ENCODE measurements at places on chromosomes 6 and 20.

GRCh38 chr6:259316-259715, 33.0 kb upstream of the DUSP22 start:
- DNase-seq, result no peak

DNA sequence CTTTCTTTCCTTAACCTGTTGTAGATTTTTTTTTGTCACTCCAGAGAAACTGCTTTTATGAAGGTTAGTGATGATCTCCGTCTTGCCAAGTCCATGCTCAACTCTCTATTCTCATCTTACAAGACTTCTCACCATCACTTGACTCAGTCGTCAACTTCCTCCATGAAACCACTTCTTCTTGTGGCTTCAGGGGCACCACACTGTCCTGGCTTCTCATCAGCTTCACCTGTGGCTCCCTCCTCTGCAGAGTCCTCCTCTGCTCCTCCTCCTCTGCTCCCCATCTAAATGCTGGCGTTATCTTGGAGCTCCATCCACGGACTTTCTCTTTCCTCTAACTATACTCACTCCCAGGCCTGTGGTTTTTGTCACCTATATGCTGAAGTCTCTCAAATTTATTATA, 187.5 kb downstream of the BACH2 start:
- DNase-seq, result no peak

GRCh38 chr6:31356946-31357466, at the start of gene HLA-B:
TSS of gene HLA-B (minus strand) at chr6:31357179. CDS start at chr6:31357158, 21 bp downstream.
- no peak for DNase-seq

DNA sequence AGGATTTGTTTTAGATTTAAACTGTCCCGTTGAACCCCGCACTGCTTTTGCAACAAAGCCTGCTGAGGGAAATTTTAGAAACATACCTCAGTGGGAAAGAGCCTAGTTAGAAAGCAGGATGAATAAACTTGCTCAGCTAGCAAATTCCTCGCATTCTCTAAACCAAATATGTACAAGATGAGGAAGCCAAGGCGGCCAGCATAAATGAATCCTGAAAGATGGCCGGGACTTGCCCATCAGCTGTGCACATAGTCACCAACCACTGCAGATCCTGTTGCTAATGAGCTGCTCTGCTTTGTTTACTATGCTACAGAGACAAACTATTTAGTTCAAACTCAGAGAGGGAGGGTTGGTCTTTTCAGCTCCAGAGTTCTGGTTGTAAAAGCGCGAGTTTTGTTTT, 49.0 kb downstream of the TMEM170B start:
- DNase-seq, result no peak

DNA sequence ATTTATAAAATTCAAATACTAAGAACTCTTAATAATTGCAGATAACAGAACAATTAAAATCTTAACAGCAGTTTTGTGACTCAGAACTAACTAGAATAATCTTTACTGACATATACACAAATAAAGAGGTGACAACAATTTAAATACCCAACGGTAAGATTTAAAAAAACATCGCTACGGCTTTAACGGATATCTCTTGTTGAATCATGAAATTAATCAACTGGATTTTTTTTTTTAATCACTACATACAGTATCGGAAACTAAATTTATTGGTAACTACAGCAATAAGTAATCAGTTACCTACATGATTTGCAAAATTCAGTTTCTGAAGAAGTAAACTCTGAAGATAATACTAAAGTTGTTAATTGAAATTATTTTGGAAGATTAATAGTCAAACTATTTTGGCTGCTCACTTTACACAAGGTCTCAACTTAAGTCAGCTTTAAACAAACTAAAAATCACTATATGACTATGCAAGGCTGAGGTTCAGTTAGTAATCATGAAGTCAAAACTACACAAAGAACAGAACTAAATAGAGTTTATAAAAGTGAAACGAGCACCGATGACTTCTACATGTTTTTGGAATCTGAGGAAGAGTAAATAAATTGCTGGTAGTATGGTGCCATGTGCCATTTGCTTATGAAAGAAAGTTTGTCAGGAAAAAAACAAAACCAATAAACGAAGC, 128.8 kb downstream of the HUS1B start:
- DNase-seq, result no peak

DNA sequence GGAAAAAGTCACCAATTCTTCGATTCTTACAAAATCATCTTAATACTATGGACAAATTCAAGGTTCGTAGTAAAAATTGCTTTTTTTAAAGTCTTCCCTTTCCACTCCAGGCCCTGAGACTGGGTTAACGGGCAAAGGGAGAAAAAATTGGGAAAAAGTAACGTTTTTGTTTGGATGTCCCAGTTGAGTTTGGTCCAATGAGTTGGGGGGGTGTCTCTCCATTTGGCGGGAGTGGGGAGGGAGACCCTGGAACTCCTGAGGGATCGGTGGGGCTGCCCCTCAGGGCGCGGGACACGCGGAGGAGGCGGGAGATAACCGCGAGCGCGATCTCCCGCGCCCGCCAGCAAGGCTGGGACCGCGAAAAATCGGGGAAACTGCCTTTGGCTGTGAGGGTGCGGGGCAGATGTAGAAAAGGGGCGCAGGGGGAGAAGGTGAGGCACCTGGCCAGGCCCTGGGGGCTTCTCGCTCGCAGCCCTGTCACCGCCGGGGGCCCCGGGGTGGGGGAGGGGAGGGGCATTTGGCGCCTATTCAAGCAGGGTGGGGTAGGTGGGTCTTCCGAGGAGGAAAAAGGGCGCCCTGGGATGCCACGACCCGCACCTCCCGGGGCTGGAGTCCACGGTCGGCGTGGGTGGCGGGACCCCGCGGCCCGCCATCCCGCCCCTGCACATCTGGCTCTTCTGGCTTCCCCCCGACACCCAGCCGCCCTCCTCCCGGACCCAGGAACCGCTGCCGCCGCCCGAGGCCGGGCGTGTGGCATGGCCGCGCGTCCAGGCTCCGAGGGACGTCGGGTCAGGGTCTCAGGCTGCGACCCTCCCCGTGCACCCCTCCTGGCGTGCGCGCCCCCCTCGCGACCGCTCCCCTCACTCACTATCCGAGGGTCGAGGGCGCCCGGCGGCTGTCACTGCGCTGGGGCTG, 595 bp downstream of the FBXO5 start:
- no peak for DNase-seq

GRCh38 chr6:139373928-139374356, 506 bp downstream of the CITED2 start:
- DNase-seq, result no peak

GRCh38 chr6:15420959-15421438, 175.1 kb downstream of the JARID2 start:
- DNase-seq, result no peak

- no peak for DNase-seq
Measured at GRCh38 chr6:35293681-35294080, 3.9 kb upstream of the DEF6 start.

DNA sequence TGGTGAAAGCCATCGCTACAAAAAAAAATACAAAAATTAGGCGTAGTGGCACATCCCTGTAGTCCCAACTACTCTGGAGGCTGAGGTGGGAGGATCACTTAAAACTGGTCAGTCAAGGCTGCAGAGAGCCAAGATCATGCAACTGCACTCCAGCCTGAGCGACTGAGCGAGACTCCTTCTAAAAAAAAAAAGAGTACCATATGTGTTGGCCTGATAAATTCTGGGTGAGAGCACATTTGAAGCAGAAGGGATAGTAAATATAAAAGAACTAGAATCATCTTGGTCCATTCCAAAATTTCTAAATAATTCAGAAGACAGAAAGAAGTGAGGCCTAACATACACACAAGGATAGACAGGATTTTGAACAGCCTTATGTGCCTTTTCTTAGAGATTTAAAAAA, 2.2 kb downstream of the IBTK start:
- DNase-seq, result no peak

- DNase-seq, result no peak
Measured at GRCh38 chr6:91718198-91718597, 1131.3 kb upstream of the MAP3K7 start.

GRCh38 chr20:60055740-60056139, 97.5 kb downstream of the CDH26 start:
- DNase-seq, result no peak

- no peak for DNase-seq
Measured at GRCh38 chr6:2216794-2217383, 28.5 kb downstream of the GMDS start.

DNA sequence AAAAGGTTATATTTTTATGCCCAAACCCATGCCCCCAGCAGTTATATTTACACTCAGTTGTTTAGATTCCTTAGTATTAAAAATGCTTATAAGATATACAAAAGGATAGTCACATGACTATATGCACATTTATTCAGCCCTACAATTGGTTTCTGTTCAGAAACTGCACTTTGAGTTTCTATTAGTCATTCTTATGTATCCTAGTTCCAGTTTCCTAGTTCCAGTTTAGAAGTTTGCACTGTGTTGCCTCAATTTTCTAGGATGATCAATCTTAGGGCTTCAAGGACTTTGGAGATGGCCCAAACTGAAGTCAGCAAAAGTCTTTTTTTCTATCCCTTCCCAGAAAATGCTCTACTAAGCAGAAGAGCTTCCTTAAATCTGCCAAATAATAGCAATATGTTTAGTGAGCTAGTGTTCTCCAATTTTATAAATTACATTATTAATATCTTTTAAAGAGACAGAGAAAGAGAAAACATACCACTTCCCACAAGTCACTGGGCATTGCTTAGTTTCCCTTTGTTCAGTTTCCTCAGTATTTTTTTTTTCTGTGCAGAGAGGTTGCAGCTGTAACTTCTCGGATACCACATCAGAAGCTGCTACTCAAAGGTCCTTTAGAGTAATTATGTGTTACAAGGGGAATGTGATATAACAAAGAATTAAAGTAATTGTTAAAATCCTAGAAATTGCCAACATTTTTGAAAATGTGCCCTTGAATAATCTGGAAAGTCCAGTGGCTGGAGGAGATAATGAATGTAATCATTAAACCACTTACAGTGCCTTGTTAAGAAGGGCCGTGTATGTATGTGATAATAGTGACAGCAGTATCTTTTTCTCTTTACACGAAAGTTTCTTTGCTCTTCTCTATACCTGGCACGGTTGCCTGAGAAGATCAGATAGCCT, 138.8 kb downstream of the KHDRBS2 start:
- no peak for DNase-seq

GRCh38 chr6:115363379-115363778, 697.3 kb downstream of the FRK start:
- no peak for DNase-seq

DNA sequence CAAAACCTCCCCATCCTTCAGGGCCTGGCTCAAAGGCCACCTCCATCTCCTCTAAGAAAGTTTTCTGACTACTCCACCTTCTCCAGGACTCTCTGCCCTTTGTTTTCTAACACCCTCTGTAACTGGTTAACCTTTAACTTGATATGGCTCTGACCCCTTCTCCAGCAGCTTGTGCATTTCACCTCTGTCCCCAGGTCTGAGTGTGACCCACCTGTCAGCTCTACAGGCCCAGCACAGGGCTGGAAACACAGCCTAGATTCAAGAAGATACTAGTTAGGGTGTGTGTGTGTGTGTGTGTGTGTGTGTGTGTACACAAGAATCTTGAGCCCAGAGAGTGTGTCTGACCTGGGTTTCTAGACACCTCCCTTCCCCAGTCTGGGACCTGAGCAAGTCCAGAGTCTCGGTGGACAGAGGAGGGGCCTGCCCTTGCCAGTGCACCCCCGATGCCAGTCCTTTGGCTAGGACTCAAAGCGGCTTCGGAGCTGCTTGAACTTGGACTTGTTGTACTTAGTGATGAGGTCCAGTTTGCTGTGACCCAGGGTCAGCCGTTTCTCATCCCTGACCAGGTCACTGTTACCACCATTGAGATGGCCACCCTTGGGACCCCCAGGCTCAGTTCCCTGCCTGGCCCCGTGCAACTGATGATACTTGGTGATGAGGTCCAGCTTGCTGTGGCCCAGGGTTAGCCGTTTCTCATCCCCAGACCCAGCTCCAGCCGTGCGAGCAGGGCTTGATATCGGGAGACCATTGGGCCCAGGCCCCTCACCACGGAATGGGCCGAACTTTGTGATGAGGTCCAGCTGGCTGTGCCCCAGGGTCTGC, 1.7 kb upstream of the EIF6 start:
- peak; percentile 96 for DNase-seq

- DNase-seq, result no peak
Measured at GRCh38 chr6:140571145-140571544, 1196.7 kb upstream of the CITED2 start.

DNA sequence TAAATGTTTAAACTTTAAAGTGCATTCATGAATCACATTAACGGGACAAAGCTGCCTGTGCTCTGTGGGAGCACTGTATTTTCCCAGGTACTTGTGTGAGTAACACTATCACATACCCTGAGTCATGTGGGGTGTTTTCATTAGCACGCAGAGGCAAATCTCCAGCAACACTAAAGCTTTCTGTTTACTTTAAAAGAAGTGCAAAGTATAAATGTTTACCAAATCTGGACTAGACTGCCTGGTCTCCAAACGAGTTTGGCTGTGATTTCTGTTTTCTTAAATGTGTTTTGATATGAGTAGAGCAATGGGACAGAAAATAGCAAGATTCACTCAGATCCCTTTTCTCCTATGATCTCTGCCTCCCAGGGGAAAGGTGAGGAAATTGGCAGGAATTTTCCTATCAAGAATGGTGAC, 28.8 kb upstream of the RIPPLY2 start:
- no peak for DNase-seq

DNA sequence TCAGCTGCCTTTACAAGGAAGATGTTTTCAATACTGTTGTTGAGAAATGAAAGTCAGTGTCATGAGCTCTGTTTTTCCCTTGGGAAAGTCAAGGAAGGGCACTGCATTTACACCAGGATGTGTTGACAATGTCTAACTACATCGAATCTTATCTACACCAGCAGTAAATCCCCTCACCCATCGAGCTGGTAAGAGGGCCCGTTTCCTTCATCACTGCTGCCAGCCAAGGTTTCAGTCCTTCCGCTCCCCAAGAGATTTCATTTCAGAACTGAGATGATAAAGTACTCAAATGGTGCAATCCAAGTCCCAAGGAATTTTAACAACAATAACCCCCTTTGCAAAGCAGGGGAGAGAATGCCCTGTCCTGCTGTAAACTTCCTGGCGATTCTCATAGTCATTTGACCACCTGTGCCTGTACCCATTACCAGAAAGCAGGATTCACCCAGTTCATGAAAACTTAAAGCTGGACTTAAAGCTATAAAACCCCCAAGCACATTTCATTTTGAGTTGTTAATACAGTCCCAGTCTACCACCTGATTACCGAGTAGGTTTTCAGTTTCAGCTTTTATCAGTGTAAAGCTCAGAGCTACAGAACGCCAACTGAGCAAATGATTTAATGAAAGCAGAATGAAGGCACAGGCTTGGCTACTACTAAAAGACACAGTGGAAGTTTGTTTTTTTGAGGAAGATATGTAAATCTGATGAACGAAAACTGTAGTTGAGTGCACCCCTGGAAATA, 122.5 kb upstream of the TAB2 start:
- no peak for DNase-seq

GRCh38 chr6:96626759-96627364, 63.9 kb downstream of the FHL5 start:
- peak; percentile 4 for DNase-seq
